Right renal cortex interstitium (tissue), 3 donors: ENCODE measurements at places on chromosomes 1 and 21.

DNA sequence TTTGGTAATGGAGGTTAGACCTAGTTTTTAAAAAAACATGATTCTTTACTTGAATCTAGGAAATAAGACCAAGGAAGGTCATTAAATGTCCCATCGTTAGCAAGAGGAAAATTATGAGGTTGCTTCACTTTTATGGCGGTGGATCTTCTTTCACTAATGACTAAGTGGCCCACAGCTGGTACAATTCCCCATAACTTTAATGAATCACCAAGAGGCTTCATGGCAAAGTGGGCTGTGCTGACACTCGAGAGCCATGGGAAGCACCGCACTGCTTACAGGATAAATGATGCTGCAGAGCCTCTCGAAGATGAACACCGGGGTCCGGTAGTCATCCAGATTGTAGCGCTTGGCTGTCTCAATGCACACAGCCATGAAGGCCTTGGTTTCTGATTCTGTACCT lies 108.8 kb downstream of the UBR4 start:
- no peak for DNase-seq

- no peak for DNase-seq
Observed at GRCh38 chr1:16138772-16139221, 17.1 kb downstream of the EPHA2 start.

DNA sequence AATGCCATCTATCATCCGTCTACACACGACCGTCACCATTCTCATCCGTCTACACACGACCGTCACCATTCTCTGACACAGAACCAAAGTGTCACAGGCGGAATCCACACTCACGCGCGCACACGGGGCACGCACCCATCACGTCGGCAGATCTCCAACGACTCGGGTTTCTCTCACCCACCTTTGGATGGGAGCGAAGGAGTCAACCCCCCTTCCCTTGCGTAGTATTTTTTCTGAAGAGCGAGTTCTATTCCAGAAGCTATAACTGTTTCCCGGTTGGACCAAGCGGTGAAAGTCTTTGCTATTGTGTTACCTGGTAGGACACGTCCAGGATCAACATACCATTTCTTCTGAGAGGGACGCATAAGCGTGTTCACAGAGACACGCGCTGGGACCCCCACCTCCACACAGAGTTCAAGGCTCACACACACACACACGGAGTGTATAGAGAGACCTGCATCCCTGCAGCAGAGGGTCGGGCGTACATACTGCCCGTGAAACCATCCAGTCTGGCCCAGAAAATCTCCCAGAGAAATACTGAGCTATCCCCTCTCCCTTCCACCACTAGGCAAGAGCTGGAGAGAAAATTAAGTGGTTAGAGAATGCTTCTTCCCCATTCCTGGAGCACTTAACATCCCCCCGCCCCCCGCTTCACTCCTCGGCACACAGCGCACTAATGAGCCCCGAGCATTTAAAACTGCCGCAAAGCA lies 741 bp downstream of the DUSP10 start:
- peak; percentile 53 for DNase-seq

GRCh38 chr21:26844258-26845065 lies 747 bp downstream of the ADAMTS1 start:
- peak; percentile 18 for DNase-seq

GRCh38 chr1:155195201-155196102 lies 12.2 kb downstream of the THBS3 start:
- DNase-seq: no peak

DNA sequence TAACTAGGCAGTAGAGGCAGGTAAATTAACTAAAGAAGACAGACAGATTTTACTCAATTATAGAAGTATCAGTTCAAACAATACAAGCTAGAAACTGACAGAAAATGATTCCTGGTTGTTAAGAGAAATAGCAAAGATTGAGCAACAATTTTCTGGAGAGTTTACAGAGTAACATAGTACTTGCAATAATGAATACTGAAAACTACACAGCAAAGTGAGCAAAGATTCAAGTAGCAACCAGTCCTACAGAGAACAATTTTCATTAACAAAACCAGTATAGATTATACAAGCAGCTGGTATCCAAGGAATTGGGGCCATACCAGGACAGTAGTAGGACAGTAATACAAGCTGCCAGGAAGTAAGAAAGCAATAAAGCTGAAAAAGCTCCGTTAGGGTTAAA lies 37.6 kb downstream of the EYA3 start:
- no peak for DNase-seq

- DNase-seq: no peak
Observed at GRCh38 chr1:109282497-109282951, 421 bp downstream of the PSRC1 start.
